ENCODE measurements at places on chromosomes 7 and 10.

GRCh38 chr10:66586073-66586472 is 339.8 kb upstream of the LRRTM3 start:
- no peak for DNase-seq

DNA sequence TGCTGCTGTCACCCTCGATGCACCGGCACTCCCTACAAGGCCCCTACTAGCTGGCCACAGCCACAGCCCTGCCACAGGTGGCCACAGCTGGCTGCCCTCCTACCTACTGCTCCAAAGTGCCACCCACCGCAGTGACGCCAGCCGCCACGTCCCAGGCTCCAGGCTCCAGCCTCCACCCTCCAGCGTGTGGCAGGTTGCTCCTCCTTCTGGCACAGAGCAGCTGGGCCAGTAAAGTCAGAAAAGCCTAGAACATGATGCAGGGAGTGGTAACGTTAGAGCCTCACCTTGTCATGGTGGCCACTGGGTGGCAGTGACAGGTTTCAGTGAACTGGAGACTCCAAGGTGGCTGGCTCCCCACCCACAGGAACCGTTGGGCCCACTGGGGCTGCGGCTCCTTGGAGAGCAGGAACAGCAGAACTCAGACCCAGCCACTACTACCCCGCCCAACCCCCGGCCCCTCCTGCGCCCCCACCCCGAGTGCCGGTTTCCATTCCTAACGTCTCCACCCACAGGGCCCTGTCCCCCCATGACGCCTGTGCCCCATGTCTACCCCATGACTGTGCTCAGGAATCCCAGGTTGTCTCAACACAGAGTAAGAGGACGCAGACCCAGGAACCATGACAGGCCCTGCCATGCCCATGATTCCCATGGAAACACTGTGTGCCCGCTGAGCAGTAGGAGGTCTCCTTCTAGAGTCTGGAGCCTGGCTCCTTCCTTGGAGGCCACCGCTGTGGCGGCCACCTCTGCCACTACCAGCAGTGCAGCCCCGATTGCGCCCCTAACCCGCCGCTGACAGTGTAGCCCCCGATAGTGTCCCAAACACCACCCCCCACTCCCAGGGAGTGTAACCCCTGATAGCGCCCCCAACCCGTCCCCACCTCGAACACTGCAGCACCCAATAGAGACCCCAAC is 52.3 kb upstream of the ZNF33B start:
- no peak for DNase-seq

GRCh38 chr10:122144199-122144598 is 126.9 kb upstream of the BTBD16 start:
- no peak for DNase-seq

GRCh38 chr7:106597751-106598546 is 63.0 kb downstream of the CCDC71L start:
- DNase-seq, result no peak

GRCh38 chr10:119549247-119549999 is 6.9 kb upstream of the RGS10 start:
- no peak for DNase-seq

DNA sequence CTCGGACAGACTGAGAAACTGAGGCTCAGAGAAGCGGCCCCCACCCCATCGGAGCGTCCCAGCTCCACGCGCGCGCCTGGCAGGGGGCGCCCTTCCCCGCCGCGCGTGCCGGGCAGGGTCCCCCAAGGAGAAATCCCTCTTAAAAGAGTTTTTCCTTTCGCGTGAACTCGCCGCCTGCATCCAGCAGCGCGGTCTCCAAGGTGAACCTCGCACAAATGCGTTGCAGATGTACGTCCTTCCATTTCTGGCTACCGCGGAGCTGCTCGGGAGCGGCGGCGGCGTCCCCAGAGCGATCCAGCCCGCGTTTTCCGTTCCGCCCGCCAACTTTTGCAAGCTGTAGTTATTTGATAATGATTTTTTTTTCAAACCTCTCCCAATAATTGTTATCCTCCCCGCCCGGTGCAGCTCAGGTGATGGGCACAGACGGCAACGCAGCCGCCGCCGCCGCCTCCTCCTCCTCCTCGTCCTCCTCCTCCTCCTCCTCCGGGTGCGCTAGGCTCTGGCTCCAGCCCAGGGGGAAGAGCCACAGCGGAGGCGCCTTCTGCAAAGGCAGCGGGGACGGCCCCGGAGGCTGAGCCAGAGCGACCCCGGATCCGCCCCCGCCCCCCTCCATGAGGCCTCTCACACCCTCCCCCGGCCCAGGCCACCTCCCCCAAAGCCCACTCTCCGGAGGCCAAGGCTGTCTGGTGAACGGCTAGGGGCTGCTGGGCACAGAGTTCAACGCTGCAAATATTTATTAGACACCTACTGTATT is 74.0 kb upstream of the CUX1 start:
- no peak for DNase-seq

- no peak for DNase-seq
Measured at GRCh38 chr7:143013893-143014292, 13.0 kb downstream of the OR9A2 start.

GRCh38 chr7:151550656-151551286 is 31.1 kb upstream of the RHEB start:
- DNase-seq, result no peak

All from esophagus squamous epithelium (tissue), 5 donors.